ENCODE measurements at places on chromosomes 13 and 19. TPM values are rescaled to one million over a fixed set of nuclear protein-coding genes. Genes with fewer than 3 reads are reported as not detected.

Gene BCAM
- not detected for total RNA-seq

- peaks cover 8% of the 10 kb centered on the region for H3K36me3 ChIP-seq
- peak; percentile 60 for DNase-seq
- H3K27ac ChIP-seq = no peak overlapping the region
- no peaks in the 10 kb centered on the region for H3K27me3 ChIP-seq
- H3K4me1 ChIP-seq = peaks cover 22% of the 10 kb centered on the region
These were observed 9.8 kb downstream of the SIGLEC10 start for GRCh38 chr19:51407511-51408131.

Gene SLC27A1
- total RNA-seq = 11.5 TPM

- H3K4me1 ChIP-seq = no peaks in the 10 kb centered on the region
- H3K27me3 ChIP-seq = no peaks in the 10 kb centered on the region
- DNase-seq = no peak
These were observed 17.3 kb upstream of the DCLK1 start for GRCh38 chr13:36148446-36148845.

- H3K27ac ChIP-seq = no peak overlapping the region
- no peaks in the 10 kb centered on the region for H3K4me1 ChIP-seq
- no peak overlapping the region for H3K4me3 ChIP-seq
- H3K27me3 ChIP-seq = no peaks in the 10 kb centered on the region
- DNase-seq = no peak
These were observed 10.5 kb downstream of the KLF5 start for GRCh38 chr13:73069206-73069805.

DNA sequence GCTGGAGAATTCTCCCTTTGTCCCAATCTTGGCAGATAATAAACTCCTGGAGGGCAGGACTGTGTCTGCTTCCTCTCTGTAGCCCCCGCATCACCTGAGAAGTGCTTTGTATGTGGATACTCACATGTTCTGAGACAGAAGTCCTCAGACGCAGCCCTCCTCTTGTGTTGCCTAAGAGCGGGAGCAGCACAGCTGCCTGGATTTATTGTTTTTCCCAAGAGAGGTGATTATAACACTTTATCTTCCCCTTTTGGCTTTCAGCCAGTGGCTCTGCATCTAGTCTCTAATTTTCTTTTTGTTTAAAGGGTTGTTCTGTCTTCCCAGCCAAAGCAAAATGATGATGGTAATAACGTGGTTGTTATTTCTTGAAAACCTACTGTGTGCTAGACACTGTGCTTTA is 36.1 kb downstream of the OLFM4 start:
- H3K27me3 ChIP-seq = peaks cover 4% of the 10 kb centered on the region
- no peaks in the 10 kb centered on the region for H3K4me1 ChIP-seq
- no peak overlapping the region for H3K4me3 ChIP-seq
- no peak overlapping the region for H3K27ac ChIP-seq

Measured in B cell (primary cell).